ENCODE measurements at places on chromosomes 1 and 21.

- DNase-seq = no peak
Measured at GRCh38 chr1:117097443-117097842, 24.1 kb downstream of the TRIM45 start.

DNA sequence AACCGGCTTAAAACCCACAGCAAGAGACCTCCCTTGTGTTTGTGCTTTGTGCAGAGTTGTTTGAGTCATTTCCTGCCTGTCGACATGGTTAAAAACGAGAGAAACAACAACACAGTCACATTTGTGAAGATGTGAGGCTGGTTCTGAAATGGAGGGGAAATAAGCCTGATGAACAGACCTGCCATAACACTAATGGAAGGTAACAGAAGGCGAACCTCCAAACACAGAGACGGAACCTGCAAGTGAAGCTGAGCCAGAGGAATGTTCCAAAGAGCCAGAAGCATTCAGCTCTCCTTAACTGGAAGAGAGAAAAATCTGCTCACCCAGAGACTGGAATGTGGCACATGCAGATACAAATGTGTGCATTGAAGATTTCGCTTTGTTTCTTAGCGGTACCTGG, 53.2 kb upstream of the RAVER2 start:
- DNase-seq = no peak

- DNase-seq = peak; percentile 38
Measured at GRCh38 chr1:117146575-117147340, 25.2 kb upstream of the TRIM45 start.

- DNase-seq = peak; percentile 97
Measured at GRCh38 chr1:109089242-109090015, 1.1 kb upstream of the TMEM167B start.

- no peak for DNase-seq
Measured at GRCh38 chr1:2471587-2472001, 4.5 kb upstream of the PLCH2 start.

DNA sequence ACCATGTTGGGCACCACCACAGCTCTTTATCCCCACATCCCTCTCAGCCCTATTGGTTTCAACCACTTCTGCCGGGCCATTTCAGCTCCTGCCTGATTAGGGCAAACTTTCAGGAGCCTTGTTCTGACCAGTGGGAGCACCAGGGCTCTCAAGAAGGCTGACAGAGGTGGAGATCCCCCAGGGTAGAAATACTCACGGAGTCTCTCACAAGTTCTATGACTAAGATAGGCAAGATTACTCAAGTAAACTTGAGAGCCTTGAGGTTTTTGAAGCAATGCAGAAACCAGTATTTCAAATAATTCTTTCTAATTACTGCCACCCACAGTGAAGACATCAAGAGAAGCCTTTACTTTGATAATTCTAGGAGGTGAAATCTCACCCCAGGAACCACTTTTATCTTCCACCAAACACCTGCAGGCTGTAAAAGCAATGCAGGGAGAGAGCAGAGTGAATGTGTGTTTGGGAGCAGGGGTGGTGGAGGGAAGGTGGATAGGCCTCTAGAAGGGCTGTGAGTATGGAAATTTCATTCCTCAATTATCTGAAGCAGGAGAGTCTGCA, 6.6 kb upstream of the PTCH2 start:
- no peak for DNase-seq

DNA sequence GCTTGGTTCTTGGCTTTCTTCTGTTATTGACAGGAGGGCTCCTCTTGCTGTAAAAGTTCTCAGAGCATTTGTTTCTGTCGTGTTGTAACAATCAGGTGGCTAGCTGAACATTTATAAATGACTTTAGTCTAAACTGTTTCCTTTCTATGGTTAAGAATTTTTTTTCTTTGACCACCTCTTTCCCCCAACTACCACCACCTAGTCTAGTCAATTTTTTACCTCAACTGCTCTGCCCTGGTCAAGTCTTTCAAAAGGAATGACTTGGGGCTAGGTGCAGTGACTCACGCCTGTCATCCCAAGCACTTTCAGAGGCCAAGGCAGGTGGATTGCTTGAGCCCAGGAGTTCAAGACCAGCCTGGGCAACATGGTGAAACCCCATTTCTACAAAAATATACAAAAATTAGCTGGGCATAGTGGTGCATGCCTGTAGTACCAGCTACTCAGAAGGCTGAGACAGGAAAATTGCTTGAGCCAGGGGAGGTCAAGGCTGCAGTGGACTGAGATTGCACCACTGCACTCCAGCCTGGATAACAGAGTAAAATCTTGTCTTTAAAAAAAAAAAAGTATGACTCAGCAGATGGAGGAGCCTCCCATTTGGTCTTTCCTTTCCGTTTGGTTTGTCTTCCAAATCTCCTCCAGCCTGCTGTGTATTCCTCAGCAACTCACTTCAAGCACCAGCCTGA, 40.7 kb downstream of the MAP3K21 start:
- DNase-seq = no peak

DNA sequence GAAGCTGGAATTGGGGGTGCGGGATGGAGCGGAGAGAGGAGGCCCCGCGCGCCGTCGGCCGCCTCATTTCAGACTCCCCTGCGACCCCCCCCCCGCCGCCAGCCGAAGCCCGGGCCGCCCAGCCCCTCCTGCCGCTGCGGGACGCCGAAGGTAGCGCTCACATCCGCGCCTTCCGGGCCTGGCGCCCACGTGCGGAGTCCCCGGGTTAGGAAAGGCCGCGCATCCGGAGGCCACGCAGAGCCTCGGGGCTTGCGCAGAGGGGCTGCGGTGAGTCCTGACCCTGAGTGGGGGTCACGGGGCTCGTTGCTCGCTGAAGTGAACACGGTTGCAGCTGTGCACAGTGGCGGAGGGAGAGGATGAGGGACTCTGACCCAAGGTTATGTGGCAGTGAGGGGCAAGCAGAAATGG, 552 bp upstream of the ZNF496 start:
- peak; percentile 85 for DNase-seq
